ENCODE measurements at places on chromosomes 11 and 22. TPM values are rescaled to one million over a fixed set of nuclear protein-coding genes. Genes with fewer than 3 reads are reported as not detected.

OR52N4 gene
- not detected for total RNA-seq

LRRC10B gene
- not detected for total RNA-seq

MYBPC3 gene
- total RNA-seq, result not detected

LGR4 gene
- total RNA-seq, result 6.0 TPM

MMP13 gene
- total RNA-seq, result not detected

CHST1 gene
- 19.3 TPM for total RNA-seq
